ENCODE measurements at places on chromosomes 12 and 14.

DNA sequence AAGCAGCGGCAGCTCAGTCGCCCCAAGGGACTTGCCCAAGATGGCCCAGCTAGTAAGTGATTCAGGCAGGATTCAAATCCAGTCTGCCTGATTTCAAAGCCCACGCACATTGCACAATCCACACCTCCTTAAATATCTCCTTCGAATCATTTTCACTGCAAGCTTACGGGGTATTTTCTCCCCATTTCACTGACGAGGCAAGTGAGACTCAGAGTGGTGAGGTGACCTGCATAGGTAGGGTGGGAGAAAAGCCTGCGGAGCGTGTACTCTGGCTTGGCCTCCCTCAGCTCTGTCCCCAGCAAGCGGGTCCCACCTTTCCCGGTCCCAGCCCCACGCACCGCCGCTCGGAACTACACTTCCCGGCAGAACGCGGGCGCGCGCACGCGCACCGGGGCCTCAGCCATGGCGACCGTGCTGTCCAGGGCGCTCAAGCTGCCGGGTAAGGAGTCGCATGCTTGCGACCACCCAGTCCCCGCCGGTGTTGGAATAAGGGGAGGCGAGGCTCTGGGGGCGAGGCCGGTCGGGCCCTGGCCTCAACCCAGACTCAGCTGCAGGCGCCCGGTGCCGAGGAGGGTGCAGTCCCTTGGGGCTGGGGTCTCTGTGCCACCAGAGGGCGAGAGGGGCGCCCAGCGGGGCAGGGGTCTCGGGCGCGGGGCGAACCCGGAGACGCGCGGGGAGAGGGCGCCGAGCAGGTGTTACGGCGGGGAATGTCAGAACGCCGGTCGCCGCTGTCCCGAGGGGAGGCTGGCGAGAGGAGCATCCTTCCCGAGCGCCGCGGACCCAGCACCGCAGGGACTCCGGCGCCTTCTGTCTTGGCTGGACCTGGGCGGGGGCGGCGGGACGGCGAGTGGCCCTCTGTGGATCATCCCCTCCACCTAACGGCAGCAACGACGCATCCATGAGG, at the start of gene FAM234B:
FAM234B (plus strand) TSS at position 380 of the 904 bp plus-strand sequence; CDS start at position 403, 23 bp downstream.
- DNase-seq: peak; percentile 71

DNA sequence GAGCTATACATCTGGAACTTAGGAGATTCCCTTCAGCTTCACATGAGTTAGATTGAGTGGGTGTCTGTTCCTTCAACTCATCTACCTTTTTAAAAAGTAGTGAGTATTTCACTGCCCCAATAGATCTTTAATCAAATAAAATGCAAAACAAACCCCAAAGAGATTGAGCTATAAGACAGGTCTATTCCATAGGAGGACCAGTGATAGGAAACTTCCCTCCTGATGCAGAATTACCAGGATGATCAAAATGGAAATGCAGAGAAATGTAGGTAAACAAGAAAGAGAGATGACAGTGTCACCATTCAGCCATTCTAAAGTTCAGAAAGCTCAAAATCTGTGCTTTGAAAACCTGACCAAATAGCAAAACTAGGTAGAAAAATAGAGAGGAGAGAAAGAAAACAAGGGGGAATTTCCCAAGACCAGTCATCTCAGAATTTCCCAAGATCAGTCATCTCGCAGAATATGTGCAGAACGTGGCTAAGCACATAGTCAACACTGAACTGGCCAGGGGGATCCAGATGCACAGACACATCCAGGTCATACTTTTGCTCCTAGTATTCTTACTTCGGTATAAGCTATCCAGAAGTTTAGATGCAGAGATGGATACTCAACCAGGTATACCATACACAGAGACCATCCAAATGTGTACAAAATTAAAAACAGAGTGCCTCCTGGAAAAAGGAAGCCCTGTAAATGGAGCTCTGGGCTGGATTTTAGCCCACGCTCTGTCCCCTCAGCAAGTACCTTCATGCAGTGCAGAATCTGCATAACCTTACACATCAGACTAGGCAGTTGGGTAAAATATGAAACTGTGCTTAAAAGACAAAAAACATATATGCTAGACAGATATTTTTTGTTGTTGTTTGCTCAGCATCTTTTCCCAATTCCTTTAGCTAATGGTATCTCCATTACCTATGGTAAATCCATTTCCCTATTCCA, 27.4 kb downstream of the SLC41A2 start:
- no peak for DNase-seq

- DNase-seq: no peak
Observed at GRCh38 chr14:36751920-36752319, 90.3 kb downstream of the PAX9 start.

DNA sequence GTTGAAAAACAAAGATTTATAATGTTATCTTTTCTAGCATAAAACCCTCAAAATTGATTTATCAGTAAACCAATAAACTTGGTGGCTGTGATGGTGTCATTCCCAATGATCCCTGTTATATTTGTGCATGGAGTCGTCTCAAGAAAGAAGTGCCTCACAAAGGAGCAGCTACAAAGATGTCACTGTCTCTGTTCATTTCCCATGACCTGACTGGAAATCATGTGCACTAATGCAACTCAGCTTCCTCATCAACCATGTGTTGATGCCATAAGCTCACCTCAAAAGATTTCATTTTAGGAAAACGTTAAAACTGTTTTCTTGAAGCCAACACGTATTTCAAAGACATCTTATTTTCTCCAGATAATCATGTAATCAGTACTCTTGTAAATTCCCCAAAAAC, 28.8 kb downstream of the CLEC1A start:
- no peak for DNase-seq

- no peak for DNase-seq
Observed at GRCh38 chr12:85363382-85364190, 83.6 kb downstream of the ALX1 start.

DNA sequence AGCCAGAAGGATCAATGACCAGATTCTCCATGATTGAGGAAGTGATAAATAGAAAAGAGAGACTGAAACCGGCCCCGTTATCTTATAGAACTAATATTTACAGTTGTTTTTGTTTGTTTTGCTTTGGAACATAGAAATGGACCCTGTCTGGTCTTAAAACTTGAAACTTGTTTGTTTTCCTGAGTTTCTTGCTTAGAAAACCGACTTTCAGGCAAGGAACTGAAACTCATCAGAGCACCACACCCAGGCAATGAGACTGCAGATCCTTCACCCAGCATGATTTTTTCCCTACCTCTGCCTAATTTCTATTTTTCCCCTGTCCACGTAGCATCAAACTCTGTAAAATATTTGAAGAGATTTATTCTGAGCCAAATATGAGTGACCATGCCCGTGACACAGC, 10.6 kb upstream of the CLEC12A start:
- DNase-seq: no peak

Measured in hypothalamus (tissue), 51 donors.